ENCODE measurements at places on chromosomes 3 and 15.

DNA sequence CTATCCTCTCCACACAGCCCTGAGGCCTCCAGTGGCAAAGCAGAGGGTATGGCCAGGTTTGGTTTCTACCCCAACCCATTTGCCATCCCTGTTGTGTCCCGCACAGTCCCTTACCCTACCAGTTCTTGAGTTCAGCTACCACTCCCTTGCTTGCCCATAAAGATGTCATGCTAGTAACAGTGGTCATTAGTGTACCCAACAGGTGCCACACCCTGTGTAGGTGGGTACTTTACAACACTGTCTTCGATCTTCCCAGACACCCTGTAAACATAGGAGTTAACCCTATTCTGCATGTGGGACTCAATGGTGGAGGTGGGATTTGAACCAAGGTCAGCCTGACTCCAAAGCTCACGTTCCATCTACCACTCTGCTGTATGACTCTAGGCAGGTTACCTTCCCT is 23.2 kb downstream of the LINGO1 start:
- no peak for DNase-seq

DNA sequence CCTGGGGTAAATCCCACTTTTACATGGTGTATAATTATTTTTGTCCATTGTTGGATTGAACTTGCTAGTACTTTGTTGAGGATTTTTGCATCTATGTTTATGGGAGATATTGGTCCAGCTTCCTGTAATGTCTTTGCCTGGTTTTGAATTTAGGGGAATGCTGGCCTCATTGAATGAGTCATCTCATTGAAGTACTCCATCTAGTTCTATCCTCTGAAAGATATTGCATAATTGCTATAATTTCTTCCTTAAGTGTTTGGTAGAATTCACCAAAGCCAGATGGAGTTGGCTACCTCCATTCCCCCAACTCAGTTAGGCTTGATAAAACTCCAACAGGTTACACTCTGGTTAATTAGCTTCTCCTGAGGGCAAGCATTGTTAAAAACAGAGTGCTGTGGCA is 237.4 kb upstream of the TGFBR2 start:
- no peak for DNase-seq

DNA sequence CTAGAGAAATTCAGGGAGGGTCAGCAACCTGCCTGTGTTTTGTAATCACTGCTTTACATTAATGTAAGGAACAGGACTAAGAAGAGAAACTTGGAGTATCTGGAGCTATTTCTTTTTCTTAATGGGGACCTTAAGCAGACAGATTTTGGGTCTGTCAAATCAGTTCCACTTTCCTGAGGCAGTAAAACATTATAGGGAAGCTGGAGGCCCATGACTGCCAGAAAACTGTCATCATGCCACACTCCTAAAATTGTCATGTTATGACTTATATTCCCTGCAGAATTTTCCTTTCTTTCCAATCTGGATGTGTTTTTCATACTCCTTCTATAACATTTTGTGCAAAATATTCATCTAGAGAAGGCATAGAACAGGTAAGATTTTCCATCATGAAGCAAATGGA is 28.8 kb downstream of the DGKG start:
- DNase-seq, result no peak

DNA sequence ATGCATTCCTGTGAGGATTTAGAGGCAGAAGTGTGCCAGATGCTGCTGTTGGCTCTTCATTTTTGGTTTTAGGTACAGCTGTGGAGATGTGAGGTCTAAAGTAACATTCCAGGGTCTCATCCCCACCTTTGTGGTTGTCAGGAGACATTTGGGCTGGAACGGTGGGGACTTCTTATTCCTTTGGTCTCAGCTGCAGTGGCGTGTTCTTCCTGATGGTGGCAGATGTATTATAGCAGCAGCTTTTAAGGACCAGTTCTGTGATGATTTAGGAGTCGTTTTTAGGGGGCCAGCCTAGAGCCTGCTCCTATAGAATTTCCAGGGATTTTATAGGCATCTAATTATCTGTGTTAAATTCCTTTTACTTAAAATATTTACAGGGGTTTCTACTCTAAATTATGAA is 221.0 kb upstream of the EOMES start:
- DNase-seq, result no peak

DNA sequence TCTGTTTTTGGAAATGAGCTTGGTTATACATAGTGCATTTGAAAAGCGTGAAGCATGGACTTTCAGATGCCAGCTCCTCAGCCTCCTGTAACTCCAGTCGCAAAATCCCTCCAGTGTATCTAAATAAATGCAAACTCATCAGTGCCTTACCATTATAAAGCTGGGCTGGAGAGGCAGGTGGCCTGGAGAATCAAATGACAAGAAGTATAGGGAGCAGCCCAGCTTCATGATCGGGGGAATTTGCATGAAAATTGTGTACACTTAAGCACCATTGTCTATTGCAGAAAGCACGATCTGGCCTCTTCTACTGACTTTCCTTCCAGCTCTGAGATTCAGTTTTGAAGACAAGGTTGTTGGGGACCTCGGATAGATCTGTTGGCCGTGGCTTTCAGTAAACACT is 71.7 kb downstream of the IGF1R start:
- DNase-seq, result no peak

DNA sequence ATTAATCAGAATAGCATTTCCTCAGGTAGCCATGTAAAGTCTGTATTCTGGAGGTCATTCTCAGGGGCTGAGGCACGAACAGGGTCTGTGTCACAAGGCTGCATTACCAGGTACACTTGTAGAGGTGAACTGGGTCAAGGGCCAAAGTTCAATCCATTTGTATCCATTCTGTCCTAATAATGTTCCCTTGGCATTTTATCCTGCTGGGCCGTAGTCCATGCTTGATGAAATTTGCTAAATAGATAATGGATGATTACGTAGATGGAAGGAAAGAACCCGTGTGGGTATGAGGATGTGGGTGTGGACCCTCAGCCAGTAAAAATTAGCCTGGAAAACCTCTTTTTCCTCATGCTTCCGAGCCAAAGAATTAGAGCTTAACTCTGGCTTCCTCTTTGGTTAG is 785.9 kb downstream of the GRM7 start:
- no peak for DNase-seq

- DNase-seq, result no peak
Measured at GRCh38 chr15:96187341-96188305, 142.9 kb upstream of the NR2F2 start.

GRCh38 chr3:124784686-124785382 is 54.6 kb downstream of the UMPS start:
- no peak for DNase-seq

DNA sequence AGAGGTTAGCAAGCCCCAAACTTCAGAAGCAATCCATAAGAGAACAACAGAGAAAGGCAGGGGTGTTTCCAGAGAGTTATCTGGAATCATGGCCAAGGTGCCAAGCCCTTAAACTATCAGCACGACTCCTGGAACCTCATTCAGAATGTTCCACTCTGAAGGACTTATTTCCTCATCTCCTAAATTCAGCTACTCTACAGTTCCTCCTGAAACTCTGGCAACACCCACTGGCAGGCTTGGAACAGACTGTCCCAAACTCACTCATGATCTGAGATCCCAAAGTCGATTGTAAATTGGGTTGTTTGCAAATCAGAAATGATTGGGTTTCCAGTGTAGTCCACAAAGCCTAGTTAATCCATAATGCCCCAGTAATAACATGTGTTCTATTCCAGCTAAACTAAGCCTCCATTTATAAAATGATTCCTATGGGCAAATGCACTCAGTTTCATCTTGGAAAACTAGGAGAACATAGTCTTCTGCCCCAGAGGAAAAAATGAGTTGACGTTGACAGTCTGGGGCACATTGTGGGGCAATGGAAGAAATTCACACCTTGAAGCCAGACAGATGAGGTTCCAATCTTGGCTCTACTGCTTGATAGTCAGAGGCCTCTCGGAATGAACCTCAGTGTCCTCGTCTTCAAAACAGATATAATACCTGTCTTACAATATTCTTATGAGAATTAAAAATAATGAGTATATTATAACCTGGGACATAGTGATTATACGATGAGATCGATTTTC is 65.9 kb downstream of the SLCO2A1 start:
- no peak for DNase-seq

DNA sequence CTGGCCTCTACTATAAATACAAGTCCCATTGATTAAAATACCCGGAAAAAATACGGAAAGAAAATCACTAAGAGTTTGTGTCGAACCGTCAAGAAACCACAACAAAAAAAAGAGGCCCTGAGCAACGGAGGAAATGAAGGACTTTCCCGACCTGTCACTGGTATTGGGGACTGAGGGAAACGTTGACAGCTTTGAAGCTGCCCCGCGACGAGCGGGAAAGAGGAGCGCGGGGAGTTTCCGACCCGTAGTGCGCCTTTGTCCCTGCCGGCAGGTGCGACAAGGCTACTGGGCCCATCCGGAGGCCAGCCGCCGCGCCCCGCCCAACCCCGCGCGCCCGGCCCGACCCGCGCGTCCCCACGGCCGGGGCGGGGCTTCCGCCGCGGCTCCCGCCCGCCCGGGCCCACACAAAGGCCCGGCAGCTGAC is 416 bp downstream of the PBRM1 start:
- peak; percentile 22 for DNase-seq

Data from stimulated activated CD8-positive, alpha-beta memory T cell treated with anti-CD3 and anti-CD28 coated beads, Interleukin-4, amount 100 ng/mL, for 4 hours (primary cell).